Kidney tubule cell (primary cell): ENCODE measurements at places on chromosomes 4 and X.

DNA sequence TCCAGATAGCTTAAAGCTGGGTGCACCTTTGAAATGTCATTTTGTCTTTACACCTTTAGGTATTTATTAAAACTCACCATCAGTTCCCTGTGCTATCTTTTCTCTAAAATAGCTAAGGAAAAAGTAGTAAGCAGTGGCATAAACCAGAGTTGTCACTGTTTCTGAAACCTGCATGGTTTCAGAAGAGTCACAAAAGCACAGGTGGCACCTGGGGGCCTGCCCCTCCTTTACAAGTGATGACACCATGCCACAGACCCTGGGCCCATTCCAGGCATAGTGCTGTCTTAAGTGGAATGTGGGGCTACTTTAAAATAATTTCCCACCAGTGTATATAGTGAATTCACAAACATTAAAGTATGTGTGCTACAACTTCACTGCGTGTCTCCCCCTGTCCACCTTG is 47.8 kb downstream of the DCUN1D4 start:
- no peak for DNase-seq

DNA sequence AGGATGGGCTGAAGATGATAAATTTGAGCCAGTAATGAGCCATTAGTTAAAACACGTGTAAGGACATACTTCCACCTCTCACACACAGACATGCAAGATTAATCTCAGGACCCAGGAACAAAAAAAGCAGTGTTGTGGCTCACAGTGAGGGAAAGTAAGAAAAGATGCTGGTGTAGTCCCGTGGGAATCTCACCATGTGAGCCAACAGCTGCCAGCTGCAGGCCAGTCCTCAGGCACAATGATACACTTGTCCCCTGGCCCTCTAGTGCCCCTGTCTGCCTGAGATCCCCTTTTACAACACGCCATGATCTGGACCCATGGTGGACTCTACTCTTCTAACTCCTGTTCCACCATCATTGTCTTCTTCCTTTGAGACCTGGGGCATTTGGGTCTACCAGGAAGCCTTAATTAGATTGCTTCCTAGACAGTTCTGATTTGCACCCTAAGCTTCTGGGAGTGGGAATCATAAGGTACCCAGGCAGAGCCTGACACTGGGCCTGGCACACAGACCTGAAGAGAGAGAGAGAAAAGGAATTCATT is 194.7 kb downstream of the STIM2 start:
- no peak for DNase-seq

DNA sequence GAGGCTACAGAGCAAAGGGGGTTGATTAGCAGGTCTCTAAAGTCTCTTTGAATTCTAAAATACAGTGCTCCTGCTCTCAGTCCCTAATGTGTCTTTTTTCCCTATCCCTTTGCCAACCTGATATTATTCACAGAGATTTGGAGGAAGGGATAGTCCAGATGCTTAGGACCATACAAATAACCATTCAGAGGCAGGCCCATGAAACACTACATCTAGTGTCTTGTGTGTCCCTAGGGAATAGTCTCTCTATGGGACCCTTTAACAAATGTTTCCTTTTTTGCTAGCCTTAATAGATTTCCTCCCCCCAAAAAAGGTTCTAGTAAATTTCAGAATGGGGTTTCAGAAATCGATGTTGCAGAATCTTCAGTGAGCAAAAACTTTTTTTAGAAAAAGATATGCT is 1.7 kb downstream of the NR0B1 start:
- DNase-seq, result no peak

DNA sequence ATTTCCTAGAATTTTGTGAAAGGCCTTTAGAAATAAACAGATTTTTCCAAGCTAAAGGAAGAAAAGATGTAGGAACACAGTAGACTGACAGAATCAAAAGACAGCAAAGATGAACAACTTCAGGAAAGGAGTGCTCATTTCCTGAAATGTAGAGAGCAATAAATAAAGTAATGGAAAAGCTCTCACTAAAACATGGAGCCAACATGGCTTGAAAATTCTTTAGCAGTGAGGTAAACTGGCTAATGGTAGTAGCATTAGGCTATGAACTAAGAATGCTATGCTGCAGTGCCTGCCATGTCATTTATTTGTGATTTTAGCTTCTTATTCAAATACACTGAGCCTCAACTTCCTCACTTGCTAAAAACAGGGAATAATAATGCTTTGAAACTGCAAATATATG is 108.7 kb downstream of the IQCM start:
- DNase-seq, result peak; percentile 76

DNA sequence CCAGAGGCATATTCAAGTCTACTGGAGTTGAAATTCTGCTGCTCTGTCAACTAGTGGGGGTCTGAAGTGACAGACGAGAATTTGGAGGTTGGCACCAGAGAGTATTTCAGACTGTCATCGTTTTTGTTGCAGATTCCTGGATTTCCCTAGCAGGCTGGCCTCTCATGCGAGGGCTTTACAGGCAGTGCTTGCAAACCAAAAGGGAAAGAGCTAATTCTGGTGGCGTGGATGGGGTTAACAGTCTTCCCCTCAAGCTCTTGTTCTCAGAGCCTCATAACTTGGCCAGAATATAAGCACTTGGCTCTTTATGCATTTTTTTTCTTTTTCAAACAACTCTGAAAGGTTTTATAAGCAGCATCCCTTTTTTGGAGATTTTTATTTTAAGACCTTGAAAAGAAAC is at the start of gene SPARCL1:
Gene SPARCL1 (minus strand): TSS at position 190 of the 400 bp plus-strand sequence. CDS start 29,802 bp downstream, outside the sequence.
- DNase-seq, result no peak

DNA sequence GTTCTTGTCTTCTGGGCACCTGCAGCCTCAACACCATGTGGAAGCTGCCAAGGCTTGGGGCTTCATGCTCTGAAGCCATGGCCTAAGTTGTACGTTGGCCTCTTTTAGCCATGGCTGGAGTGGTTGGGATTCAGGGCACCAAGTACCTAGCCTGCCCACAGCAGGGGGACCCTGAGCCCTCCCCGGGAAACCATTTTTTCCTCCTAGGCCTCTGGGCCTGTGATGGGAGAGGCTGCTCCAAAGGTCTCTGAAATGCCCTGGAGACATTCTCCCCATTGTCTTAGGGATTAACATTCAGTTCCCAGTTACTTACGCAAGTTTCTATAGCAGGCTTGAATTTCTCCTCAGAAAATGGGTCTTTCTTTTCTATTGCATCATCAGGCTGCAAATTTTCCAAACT is 269.3 kb downstream of the NAP1L3 start:
- DNase-seq, result no peak

DNA sequence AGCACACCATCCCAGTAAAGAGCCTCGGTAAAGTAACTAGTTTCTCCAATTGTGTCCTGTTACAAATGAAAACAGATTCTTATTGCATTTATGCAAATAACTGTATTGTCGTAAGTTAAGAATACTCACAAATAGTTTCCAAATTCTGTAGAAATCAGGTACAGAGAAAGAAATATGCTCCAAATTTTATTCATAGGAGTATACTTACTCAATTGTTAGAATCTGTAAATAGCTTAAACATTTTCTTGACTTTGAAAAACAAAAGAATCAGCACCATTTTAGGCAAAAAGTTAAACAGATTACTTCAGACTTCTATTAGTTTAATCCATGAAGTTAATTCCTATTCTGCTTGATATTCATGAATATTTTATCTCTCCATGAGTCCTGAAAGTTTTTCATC is 10.7 kb downstream of the CNGA1 start:
- no peak for DNase-seq
